ENCODE measurements at places on chromosomes 4 and X.
A peak's percentile ranks its signal among the peaks of the same experiment; 100 is the strongest.

- no peak for DNase-seq
Measured at GRCh38 chrX:37752936-37753335, 26.9 kb upstream of the CYBB start.

- no peak for DNase-seq
Measured at GRCh38 chr4:123597586-123597985, 201.0 kb downstream of the SPRY1 start.

GRCh38 chr4:128249787-128250668, 37.6 kb downstream of the PGRMC2 start:
- DNase-seq: no peak

DNA sequence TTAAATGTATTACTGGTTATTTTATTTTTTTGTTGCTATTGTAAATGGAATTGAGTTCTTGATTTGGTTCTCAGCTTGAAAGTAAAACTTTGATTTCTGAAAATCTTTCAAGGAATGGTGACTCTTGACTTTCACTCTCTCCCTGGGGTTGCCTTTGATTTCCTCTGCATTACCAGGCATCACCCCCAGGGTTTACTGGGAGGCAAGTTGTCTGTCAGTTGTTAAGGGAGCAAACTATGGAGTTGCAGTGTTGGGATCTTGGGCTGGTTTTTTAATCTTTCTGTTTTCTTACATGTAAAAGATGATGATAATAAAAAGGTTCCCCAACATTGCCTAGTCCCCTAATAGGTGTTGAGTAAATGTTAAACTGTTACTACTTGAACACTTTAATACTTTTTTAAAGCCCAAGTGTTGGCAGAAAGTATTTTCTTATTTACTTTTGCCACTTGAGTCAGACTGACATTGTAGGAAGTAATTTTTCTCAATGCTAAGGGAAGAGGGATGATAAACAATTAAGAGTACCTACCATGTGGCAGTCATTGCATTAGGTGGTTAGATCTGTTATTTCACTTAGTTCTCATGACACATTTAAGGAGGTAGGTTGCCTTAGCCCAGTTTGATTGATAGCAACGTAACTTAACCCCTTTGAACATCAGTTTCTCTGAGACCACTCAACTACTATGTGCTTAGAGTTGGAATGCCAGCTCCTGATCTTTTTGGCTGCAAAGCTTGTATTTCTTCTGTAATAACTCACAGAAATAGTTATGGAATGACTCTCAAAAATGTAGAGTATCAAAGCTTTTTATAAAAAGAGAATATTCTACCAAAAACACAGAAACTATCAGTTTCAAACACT, 67.1 kb downstream of the DCLK2 start:
- no peak for DNase-seq

DNA sequence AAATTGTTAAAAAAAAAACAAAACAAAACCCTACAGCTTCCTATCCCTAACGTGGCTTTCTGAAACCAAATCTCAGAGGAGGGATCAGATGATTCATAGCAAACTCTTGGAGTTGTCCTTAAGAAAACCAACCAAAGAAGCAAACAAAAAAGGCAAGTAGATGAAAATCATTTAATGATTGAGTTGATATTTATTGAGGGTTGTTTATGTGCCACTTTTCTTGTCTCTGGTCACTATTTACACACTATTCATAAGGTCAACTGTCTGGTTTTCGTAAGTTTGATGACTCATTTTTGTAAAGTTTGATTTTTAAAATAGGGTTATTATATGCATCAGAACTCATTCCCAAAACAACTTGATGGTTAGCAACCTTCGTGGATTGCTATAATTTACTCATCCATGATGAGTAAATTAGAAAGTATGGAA, 133.4 kb downstream of the UNC5C start:
- DNase-seq: no peak

- no peak for DNase-seq
Measured at GRCh38 chr4:23584024-23584423, 305.8 kb downstream of the PPARGC1A start.

DNA sequence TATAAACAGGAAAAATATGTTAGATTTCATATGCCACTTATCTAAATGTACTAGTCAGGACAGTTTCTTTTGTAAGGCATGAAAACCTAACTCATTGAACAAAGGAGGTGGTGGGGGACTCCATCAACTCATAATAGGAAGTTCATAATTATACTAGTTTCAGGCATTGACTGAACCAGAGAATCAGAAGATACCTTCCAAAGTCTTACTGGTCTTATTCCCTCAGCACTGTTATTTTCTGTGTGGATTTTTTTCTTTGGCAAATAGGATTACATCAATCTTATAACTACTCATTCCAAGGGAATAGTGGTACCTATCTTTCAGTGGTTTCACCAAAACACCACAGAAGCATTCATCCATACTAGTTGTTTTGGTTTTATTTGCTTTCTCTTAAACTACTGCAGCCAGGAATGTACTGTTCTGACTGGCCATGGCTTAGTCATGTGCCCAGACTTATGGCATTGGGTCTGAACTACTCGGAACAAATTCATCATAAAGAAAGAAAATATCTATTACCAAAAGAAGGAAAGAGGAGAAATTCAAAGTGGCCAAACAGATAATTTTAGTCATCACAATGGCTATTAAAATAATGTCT, 273.9 kb downstream of the ARAP2 start:
- no peak for DNase-seq

DNA sequence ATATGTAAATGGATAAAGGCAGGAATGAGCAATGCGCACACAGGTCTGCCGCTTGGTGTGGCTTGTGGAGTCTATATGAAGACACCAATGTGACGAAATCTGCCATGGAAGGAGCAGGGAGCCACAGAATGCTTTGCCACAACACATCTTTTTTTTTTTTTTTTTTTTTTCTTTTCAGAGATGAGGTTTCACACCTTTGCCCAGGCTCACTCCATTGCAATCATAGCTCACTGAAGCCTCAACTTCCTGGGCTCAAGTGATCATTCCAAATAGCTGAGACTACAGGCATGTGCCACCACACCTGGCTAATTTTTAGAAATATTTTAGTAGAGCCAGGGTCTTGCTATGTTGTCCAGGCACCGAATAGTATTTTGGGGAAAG, 17.4 kb upstream of the SLC34A2 start:
- no peak for DNase-seq

GRCh38 chr4:125679989-125680388, 365.2 kb downstream of the FAT4 start:
- no peak for DNase-seq

DNA sequence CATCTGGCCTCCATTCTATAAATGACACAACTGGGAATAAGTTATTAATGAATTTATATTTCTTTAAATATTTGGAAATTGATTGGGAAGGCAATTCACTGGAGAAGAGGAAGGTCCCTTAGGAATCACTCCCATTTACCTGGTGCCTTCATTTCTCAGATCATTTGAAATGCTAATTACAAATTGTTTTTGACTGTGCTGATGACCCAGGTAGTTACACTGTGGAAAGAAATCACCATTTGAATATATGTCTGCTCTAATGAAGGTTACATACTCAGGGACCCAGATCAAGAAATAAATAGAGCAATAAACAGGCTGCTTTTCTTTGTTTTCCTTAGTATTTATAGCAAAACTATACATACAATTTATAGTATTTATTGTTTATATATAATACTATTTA, 1759.1 kb downstream of the ARAP2 start:
- no peak for DNase-seq

DNA sequence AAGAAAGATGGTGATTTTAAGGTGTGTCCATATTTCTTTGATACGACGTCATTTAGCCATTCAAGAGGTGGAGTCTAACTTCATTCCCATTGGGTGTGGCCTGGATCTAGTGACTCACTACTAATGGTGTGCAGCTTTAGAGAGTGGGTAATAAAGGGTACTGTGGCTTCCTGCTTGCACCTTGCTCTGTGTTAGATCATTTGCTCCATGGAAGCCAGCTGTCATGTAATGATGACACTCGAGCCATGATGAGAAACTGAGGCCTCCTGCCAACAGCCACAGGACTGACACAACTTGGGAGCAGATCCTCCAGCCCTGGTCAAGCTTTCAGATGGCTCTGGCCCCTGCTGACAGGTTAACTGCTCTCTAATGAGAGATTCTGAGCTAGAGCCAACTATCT, 82.0 kb downstream of the UNC5C start:
- DNase-seq: no peak

DNA sequence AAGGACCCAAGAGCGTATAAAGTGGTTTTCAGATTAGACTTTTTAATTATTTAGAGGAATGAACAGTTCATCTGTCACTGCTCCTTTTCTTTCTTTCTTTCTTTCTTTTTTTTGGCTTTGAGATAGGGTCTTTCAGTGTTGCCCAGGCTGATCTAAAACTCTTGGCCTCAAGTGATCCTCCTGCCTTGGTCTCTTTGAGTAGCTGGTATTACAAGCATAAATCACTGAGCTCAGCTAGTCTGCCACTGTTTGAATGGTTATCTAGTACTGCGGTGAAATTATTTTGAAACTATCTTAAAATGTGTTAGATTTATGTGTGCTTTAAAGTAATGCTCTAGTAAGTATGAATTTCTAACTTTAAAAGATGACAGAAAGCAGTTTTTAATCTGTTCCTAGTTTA, 6.5 kb upstream of the FRYL start:
- no peak for DNase-seq

- no peak for DNase-seq
Measured at GRCh38 chrX:45762699-45763647, 562.3 kb upstream of the DIPK2B start.

- DNase-seq: no peak
Measured at GRCh38 chrX:109943740-109944092, 59.2 kb upstream of the TMEM164 start.

GRCh38 chr4:54575919-54576318, 81.8 kb upstream of the KIT start:
- no peak for DNase-seq

- DNase-seq: no peak
Measured at GRCh38 chr4:165519591-165519990, 140.8 kb downstream of the CPE start.

- DNase-seq: no peak
Measured at GRCh38 chr4:128358231-128358912, 70.8 kb upstream of the PGRMC2 start.

DNA sequence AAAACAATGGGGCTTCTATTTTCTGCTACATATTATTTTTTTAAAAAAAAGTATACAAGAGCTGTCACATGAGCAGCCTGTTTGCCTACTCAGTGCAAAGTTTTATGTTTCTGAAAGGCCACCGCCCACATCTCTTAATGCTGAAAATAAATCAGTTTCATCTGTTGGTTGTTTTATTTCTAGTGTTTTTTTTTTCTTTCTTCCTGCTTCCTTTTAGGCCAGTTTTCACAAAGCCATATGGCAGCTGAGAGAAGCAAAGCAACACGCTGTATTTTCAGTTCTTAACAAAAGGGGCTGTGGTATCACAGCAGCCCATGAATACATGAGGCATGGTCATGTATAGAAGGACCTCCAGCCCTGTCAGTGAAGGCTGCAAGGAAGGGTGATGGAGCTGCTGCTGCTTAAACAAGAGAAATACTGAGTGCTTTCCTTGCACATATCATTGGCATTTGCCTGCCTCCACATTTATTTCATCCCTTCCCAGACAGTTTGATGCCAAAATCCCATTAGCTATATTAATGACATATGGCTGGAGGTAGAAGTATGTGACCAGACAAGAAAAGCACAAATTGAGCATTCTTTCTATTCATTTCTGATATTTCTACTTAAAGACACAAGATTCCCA, 172.5 kb downstream of the PCDH18 start:
- DNase-seq: no peak

GRCh38 chrX:136879001-136879687, 1.4 kb downstream of the RBMX start:
- no peak for DNase-seq

GRCh38 chrX:101785142-101785541, 125.5 kb upstream of the ARMCX2 start:
- DNase-seq: no peak

DNA sequence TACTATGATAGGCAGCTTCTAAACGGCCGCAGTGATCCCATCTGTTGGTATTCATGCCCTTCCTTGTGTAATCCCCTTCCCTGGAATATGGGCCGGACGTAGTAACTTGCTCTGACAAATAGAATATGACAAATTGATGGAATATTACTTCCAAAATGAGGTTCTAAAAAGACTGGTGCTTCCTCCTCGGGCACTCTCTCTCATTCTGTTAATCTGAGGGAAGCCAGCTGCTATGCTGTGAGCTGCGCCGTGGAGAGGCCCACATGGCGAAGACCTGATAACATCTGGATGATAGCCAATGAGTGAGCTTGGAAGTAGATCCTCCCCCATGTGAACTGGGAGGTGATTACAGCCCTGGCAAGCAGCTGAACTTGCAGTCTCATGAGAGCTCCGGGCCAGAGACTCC, 27.2 kb upstream of the SLC25A4 start:
- no peak for DNase-seq

GRCh38 chrX:152817078-152817764, 13.3 kb downstream of the CETN2 start:
- DNase-seq: no peak

GRCh38 chr4:188308142-188308541, 168.9 kb downstream of the TRIML1 start:
- DNase-seq: no peak

DNA sequence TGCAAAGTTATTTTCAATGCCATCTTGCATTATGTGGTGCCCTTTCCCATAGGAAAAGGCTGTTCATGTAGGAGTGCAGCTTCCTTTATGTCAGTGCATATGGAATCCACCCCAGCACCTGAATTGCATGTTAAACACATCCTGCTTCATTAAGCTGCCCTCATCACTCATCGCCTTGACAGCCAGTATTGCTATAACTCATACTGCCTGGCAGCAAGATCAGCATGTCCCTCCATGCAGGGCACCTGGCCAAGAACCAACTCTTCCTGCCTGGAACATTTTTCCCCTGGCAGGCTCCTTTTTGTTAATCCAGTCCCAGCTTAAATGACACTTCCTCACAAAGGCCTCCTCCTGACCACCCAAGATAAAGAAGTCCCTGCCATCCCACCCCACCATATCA, 23.5 kb upstream of the CA5B start:
- peak; percentile 1 for DNase-seq

- peak; percentile 7 for DNase-seq
Measured at GRCh38 chrX:72540318-72540717, 32.3 kb downstream of the HDAC8 start.

DNA sequence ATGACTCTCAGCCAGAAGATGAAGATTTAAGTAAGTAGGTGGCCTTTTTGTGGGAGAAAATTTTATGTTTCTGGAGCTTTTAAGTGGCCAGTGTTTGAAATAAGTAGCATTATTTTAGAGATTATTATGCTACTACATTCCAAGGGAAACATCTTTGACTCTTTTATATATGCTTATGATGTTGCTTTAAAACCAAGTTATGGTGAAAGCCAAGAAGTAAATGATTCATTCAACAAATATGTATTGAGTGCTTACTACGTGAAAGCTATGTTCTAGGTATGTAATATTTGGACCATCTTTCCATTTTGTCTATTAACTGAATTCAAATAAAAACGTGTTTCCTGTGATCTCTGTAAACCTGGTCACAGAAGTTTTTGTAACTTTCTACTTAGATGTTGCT, 58.3 kb downstream of the ZFX start:
- no peak for DNase-seq

- DNase-seq: no peak
Measured at GRCh38 chr4:109419679-109420078, 13.9 kb upstream of the SEC24B start.

Data from cerebellar nuclear complex (tissue), 1 donor.